Testis (tissue), 5 donors: ENCODE measurements at places on chromosomes 5 and 9.

DNA sequence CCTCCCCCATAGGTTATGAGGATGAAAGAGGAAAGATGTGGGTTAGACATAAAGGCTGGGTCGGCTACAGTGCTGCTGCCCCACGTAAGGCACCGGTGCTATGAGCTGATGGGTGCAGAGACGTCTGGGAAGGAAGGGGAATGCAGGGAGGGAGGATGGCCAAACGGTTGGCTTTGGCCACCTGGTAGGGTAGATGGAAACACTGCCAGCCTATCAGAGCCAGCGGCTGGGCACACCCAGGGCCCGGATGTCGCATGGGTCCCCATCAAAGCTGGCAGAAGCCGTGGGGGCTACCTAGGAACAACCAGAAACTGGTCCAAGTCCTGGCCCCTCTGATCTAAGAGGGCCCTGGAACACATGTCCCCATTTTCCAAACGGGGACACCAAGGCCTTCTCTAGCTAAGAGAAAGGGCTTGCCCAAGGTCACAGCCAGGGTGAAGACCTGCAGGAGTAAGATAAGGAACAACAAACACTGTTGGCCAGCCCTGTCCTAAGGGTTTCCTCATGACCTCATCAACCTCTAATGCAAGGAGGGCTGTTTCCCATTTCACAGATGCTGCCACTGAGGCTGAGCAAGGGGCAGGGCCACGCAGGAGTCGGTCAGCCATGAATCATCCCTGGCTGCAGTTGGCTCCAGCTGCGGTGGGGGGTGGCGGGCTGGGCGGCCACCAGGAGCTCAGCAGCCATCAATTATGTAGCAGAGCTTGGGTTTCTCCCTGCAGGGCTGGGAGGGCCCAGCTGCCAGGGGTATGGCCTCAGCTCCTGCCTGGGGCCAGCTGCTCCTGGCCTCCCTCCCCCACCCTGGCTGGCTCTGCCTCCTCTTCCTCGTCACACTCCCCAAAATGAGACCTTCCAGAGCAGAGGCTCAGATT lies 4.9 kb downstream of the SH3GLB2 start:
- DNase-seq, result peak; percentile 39

- DNase-seq, result no peak
These were observed 537.6 kb upstream of the TYRP1 start for GRCh38 chr9:12155401-12156134.

GRCh38 chr5:93407454-93407853 lies 173.6 kb downstream of the NR2F1-AS1 start:
- DNase-seq, result no peak

GRCh38 chr5:113293975-113294310 lies 140.8 kb downstream of the TSSK1B start:
- no peak for DNase-seq

- DNase-seq, result no peak
These were observed 15.7 kb downstream of the NUDT12 start for GRCh38 chr5:103546858-103547257.

DNA sequence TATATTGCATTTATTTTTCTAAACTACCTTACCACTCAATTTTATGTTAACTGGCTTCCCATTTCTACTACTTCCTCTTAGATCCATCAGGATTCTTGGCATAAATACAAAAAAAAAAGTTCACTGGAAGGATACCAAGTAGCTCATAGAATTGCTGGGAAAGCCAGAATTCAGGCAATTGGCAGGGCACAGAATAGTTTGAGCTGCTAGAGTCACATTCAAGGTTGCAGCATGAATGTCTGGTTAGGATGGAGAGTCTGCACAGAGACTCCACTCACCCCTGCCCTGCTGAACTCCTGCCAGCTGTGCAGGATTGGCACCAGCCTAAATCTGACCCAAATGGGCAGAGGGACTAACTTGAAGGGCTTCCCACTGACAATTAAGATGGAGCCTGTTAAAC lies 4.9 kb upstream of the AMACR start:
- DNase-seq, result no peak

DNA sequence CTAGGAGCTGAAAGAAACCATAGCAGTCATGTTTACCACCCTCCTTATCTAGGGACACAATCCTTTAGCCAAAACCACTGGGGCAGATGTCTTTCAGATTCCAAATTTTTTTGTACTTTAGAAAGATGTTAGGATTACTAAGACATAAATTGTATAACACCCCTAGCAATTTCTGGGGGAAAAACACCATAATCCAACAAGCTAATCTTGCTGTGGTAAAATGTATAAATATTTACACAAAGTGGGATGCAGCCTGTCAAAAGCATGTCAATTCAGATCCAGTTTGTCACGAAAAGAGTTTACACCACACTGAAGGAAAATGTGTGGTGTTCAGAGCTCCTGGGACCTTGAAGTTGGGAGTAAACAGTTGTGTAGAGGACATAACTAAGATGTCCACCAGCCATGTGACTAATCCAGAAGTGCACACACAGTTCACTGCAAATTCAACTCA lies 274.3 kb downstream of the ADAMTSL1 start:
- DNase-seq, result no peak

DNA sequence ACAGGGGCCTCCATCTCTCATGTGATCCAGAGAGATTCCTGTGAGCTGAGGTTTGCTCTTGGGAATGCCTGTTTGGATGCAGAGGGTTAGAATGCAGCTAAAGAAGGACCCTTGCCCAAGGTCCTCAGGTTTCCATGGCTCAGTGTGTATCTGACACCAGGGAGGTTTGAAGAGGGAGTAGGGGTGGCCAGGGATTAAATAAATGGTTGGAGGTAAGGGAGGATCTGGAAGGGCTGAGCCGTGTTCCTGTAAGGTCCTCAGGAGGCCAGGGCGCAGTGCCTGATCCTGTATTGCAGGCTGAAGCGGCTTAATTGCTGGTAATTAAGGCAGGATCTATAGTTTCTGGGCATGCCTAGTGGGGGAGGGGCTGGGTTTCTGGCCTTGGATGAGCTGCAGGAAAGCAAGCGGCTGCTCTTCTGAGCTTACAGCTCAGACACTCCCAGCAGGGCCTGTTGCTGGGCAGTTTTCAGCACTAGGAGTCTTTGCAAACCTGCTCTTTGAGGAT lies 41.5 kb upstream of the MAP1B start:
- DNase-seq, result no peak

- no peak for DNase-seq
These were observed 26.7 kb upstream of the FSD1L start for GRCh38 chr9:105421154-105421553.

GRCh38 chr5:159877894-159878448 lies 38.3 kb upstream of the ADRA1B start:
- DNase-seq, result peak; percentile 74

DNA sequence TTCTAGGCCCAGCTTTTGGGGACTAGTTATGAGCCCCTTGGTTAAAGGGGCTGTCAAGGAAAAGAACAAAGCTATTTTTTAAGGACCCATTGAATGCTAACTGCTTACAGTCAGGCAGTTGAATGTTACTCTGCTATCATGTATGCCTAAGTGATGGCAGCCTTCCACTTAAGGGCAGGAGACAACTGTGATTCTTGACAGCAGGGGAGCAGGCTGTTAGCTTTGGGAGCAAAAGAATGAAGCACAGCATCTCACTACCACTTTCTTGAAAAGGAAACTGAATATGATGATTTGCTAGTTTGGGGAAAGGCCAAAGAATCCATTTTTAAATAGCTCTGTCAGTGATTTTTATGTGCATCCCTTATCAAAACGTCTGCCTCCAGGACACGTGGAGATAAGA lies 221.6 kb downstream of the SH3GL2 start:
- no peak for DNase-seq

DNA sequence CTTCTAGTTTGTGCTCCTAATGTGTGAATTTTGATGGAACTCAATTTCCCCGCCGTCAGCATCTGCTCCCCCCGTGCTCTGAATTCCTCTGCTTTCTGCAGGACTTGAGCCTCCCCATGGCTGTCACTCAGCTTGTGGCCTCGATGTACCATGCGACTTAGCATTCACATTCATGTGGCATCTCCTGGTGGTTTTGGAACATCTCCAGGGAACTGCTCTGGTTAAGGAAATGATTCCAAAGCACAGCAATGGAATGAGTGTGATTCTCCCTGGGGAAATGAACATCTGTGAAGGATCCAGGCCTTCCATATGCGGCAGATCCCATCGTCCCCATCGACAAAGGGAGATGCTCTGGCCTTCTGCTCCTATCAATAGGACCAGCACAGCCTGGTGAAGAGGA lies 119.0 kb downstream of the ENTREP1 start:
- no peak for DNase-seq

DNA sequence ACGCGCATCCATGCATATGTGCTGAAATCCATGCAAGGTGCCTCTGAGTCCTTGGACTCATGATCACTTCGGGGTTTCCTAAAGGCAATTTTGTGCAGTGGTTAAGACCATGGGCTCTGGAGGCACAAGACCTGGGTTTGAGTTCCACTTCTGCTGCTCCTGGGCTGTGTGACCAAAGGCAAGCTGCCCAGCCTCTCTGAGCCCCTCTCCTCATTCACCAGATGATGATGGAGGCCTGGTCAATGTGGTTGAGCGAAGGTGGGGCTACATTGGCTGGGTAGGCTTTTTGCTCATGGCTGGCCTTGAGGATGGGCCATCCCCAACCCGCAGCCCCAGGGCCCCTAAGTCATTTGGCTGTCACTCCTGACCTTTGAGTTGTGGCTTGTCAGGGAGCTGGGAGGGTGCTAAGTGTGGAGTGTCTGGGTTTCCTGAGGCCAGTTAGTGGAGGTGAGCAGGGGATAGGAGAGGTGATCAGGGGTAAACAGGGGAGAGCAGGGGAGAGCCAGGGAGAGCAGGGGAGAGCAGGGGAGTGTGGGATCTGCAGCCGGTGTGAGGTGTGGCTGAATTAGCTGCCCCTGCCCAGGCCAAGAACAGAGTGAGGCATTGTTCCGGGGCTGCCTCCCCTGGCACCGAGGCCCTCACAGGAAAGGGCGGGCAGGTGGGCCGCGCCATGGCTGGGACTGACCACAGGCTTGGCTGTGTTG lies 64.6 kb upstream of the SYNPO start:
- no peak for DNase-seq

DNA sequence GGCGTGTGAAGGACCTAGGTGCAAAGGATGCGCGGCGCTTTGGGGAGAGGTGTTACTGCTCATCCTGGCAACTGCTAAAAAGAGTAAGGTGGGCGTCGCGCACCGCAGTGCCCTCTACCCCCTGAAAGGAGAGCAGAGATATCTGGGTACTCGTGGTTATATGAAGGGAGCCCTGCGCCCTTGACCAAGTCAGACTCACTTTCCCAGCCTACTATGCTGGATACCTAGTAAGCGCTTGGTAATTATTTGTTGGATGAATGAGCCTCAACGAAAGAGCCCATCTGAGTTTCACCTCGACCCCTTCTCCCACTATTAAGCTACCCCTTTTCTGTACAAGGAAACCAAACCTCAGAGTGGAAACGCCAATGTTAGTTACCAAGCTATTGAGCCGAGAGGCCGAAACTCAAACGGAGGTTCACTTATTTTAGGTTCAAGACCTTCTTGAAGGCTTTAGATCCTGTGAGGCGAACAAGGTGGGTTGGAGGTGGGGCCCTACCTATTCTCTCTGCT lies 8.0 kb downstream of the LHX6 start:
- no peak for DNase-seq

- no peak for DNase-seq
These were observed 335.0 kb downstream of the ARRDC3 start for GRCh38 chr5:91048073-91048472.

DNA sequence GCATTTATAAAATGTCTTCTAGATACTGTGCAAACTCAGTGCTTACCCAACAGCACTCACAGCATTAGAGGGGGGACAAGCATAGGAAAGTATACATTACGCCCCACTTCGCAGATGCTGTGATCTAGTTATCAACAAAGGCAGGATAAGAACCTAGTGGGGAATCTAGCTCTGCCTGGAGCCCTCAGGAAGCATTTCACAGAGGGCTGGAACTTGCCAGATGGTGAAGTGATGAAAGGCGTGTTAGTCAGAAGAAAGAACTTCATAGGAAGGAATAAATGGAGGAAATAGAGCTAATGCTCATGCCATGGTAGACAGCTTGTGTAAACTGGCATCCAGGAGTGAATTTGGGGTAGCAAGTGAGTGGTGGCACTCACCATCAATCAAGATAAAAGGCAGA lies 25.8 kb downstream of the DIRAS2 start:
- no peak for DNase-seq

- DNase-seq, result no peak
These were observed 227.1 kb downstream of the ARHGEF28 start for GRCh38 chr5:73853091-73853490.

- peak; percentile 44 for DNase-seq
These were observed 91.2 kb downstream of the RFK start for GRCh38 chr9:76302947-76303550.

- no peak for DNase-seq
These were observed 526.9 kb downstream of the DTWD2 start for GRCh38 chr5:118461436-118461835.

- DNase-seq, result no peak
These were observed 102.3 kb upstream of the PHYKPL start for GRCh38 chr5:178334861-178335260.

DNA sequence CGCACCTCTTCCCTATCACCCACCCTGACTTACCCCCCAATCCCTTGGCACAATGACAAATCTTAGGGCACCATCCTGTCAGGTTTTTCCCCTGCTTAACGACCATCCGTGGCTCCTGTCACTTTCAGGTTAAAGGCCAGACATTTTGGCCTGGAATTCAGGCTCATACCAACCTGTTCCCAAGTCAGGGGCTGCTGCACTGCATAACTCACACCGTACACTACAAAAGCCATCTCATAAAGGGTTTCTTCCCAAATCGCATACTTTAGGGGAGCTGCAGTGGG lies 7.5 kb upstream of the AKNA start:
- no peak for DNase-seq

- DNase-seq, result no peak
These were observed 138.5 kb upstream of the TYRP1 start for GRCh38 chr9:12554636-12555035.

GRCh38 chr9:75069171-75069570 lies 18.8 kb downstream of the NMRK1 start:
- no peak for DNase-seq

- no peak for DNase-seq
These were observed 139.8 kb upstream of the SMARCA2 start for GRCh38 chr9:1875251-1875851.

DNA sequence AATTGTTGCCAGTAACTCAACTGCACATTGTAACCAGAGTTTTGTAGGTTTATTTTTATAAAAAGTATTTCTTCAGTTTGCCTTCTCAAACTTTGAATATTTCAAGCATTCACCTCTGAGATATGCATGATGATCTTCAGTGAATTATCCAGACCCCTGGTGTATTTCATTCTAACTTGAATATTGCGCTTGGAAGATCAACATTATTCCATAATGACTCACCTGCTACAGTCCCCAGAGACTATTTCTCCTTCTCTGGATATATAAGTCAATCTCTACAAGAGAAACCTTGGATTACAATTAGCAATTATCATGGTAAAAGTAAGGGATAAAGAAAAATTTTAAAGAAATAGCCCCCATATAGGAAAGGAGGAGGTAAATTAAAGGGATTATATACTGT lies 1041.0 kb downstream of the TLE1 start:
- no peak for DNase-seq
